ENCODE measurements at places on chromosomes 2 and 18.

DNA sequence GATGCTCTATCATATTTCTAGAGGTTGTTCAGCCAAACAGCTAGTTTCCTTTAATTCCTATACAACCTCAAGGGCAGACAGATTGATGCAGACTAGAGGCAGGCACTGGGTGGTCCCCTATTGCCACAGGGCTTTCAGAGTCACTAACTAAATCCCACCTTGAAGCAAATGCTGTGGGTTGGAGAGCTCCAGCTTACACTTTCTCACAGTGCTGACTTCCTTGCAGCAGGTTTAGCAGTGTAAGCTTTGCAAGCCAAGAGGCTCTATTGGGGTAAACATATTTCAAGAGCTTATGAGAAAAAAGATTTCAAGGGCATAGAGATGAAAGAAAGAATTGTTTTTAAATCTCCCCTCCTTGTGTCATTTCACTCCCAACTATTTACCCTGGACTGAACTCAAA, 366.5 kb upstream of the CRIM1 start:
- no peak for DNase-seq

- DNase-seq: no peak
Observed at GRCh38 chr2:8994386-8994785, 9.1 kb downstream of the MBOAT2 start.

- no peak for DNase-seq
Observed at GRCh38 chr2:47737191-47737975, 45.6 kb upstream of the MSH6 start.

- DNase-seq: peak; percentile 81
Observed at GRCh38 chr2:8872821-8873432, 35.5 kb upstream of the KIDINS220 start.

DNA sequence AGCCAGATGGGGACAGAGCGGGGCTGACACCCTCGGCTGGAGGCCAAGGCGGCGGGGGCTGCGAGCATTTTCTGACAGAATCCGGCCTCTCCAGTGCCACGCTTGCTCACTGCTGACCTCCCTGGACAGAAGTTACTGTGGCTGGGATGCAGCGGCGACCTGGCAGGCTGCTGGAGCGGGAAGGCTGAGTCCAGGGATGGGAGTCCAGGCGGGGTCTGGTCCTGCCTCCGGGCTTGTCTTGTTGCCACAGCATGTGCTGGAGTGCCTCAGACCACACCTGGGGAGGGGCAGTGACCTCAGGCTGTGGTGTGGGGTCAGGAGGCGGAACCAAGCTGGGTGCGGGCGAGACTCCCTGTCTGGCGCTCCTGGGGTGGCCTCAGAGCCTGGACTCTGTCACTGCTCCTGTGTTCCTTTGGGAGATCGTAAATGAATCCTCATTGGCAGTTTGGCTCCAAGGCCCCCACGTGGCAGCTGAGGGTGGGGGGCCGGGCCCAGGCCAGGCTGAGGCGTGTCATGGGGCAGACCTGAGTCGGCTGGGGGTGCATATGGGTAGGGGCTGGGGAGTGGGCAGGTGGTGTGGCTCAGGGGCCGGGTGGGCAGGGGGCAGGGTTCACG, 5.5 kb downstream of the BOK start:
- DNase-seq: no peak

DNA sequence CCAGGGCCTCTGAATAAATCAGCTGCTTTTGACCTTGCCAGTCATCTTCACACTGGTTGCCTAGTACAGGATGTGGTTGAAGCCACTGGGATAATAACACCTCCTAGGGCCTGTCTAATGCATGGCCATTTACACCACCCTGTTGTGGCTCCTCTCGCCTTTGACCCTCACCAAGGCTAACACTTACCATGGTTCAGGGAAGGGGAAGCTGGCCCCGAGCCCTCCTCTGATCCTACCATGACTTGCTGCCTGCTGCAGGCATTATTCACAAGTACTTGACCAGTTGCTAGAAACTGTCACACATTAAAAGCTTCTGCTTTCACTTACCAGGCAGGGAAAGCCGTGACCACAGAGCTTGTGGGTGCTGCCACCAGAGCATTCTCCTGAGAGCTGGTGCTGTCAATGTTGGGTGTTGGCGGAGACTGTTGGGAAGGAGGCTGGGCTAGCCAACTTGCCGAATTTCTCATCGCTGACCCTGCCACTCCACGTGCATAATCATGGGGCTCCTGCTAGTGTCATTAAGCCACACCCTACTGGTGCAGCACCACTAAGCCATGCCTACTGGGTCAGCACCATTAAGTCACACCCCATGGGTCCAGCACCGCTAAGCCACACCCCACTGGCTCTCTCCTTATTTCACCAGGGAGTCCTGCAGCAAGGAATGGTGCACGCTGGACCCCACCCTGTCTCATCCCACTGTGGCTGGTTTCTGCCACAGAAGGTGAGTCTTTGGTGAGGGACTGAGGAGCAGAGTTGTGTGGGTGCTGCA, 47.0 kb upstream of the TTC39C start:
- DNase-seq: peak; percentile 26

DNA sequence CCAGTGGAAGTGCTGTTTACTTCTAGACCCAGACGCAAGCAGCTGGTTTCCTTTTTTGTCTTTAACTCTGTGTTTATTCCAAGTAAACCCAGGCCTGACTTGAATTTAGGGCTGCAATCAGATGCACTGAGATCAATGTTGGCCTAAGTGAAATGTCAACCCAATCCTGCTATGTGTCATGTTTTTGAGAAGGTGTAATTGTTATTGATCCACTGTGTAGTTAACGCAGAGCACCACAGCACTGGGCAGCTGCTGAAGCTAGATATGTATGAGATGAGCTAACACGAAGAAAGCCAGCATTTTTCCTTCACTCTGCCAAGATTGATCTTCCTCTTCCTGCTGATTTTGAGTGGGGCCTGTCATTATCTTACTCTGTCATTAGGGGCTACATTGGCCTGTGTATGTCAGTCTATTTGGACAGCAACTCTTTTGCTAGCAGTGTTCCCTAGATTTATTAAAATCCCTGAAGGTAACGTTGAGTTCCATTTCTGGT, 18.9 kb upstream of the DLX1 start:
- DNase-seq: no peak

DNA sequence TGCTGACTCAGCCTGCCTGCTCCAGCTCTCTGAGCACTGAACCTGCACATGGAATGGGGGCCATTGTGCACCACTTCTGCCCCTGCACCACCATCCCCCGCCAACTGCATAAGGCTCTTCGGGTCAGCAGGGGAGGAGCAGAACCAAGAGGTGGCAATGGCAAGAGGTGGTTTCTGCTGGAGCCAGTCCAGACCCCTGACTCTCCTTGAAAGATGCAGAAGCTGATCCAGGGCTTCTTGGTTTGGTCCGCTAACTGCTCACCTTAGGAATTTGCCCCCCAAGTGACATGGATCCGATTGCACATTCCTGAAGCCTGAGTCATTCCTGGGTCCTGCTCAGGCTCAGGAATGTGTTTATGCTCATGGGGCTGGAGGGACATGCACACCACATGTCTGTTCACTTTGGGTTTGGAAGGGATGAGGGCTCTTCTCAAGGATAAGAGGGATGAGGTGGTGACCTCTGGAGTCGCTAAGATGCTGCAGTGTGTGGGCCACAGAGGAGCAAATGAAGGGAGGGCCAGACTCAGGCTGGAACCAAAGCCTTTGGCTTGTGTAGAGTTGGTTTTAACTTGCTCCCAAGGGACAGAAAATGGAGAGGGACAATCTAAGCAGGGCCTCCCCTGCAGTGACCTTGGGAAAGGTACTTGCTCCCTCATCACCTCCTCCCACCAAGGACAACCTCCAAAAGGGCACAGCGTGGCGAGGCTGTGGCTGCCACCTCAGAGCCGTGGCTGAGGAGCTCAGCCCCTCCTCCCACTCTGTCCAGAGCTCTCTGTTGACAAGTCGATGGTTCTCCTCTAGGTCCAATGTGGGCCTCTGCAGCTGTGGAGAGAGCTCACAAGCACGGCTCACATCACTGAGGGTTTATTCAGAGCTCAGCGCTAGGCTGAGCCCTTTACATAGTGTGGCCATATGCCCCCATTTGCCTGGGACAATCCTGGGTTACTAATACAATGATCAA, 66.2 kb downstream of the HS1BP3 start:
- DNase-seq: peak; percentile 92

GRCh38 chr2:239811806-239812560, 213.2 kb downstream of the NDUFA10 start:
- no peak for DNase-seq

GRCh38 chr2:160576054-160576499, 82.5 kb upstream of the RBMS1 start:
- no peak for DNase-seq

- peak; percentile 79 for DNase-seq
Observed at GRCh38 chr2:136665736-136666135, 99.6 kb upstream of the THSD7B start.

- no peak for DNase-seq
Observed at GRCh38 chr2:178265851-178266250, 71.5 kb downstream of the OSBPL6 start.

GRCh38 chr2:171167352-171167997, 6.8 kb upstream of the TLK1 start:
- DNase-seq: no peak

- DNase-seq: no peak
Observed at GRCh38 chr2:14781142-14781541, 148.6 kb downstream of the LRATD1 start.

- no peak for DNase-seq
Observed at GRCh38 chr2:152650768-152651371, 66.4 kb downstream of the PRPF40A start.

GRCh38 chr2:60932954-60933353, 51.6 kb downstream of the REL start:
- no peak for DNase-seq

DNA sequence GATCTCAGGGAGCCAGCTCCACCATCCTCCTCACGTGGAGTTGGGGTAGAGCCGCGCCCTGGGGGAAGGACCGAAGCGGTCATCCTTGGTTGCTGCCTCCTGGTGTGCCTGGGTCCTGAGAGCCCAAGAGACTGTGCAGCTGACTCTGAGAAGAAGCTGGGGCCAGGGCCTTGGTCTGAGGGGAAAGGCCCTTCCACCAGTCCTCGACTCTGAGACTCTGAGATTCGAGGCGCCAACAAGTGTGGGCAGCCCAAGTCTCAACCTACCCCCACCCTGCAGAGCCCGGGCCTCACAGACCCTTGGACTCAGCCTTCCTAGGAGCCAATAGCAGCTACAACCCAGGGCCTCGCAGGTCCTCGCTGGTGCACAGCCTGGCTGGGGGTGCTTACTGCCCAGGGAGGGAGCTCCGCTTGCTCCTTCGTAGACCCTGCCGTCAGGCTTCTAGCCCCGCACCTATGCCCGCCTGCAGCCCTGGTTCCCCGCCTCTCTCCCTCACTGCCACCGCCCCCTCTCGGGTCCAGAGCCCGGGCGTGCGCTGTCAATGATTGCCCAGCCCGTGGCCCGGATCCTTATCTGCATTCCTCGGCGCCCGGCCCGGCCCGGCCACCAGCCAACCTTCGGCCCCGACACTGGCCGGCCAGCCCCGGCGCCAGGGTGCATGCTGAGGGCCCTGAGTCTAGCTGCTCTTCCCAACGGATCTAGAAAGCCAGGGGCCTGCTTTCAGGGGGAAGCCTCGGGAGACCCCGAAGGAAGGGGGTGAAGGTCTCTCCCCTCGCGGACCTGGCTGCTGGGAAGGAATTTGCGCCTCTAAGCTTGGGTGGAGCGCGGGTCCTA, 2.0 kb downstream of the IHH start:
- no peak for DNase-seq

DNA sequence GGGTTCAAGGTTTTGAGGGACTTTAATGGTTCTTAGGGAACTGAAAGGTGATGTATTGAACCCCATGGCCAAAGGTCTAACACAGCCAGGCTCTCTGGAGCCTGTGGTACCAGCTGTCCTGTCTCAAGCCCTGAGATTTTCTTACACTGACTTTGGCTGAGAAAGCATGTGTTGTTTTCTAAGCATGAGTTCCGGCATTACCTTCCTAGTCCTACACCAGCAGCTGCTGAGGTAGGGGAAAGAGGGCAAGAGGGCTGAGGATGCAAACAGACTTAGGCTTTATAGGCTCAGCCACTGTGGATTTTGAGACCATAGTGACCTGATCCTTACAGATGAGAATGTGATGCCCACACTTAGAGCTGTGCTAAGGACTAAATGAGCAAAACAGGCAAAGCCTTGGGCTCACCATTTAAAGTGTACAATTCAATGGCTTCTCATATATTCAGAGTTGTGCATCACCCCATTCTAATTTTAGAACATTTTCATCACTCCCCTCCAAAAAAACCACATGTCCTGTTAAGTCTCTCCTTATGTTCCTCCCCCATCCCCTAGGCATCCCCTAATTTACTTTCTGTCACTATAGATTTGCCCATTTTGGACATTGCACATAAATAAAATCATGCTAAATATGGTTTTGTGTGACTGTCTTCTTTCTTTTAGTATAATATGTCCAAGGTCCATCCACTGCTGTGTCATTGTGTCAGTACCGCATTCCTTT, 99.7 kb upstream of the OTOS start:
- DNase-seq: no peak

- peak; percentile 56 for DNase-seq
Observed at GRCh38 chr18:69948919-69949537, 1.4 kb upstream of the CD226 start.

DNA sequence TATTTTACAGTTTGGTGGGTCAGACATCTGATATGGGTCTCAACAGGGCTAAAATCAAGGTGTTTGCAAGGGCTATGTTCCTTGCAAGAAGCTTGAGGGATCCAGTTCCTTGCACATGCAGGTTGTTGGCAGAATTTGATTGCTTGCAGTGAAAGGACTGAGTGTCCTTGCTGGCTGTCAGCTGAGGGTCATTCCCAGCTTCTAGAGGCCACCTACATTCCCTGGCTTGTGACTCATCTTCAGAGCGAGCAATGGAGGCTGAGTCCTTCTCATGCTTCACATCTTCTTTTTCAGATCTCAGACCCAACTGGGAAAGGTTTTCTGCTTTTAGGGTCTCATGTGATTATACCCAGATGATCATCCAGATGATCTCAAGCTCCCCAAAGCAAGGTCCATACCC, 12.4 kb downstream of the MEX3C start:
- no peak for DNase-seq

GRCh38 chr18:8816220-8816619, 110.9 kb downstream of the MTCL1 start:
- no peak for DNase-seq

- DNase-seq: peak; percentile 21
Observed at GRCh38 chr2:234548695-234549420, 52.0 kb upstream of the ARL4C start.

DNA sequence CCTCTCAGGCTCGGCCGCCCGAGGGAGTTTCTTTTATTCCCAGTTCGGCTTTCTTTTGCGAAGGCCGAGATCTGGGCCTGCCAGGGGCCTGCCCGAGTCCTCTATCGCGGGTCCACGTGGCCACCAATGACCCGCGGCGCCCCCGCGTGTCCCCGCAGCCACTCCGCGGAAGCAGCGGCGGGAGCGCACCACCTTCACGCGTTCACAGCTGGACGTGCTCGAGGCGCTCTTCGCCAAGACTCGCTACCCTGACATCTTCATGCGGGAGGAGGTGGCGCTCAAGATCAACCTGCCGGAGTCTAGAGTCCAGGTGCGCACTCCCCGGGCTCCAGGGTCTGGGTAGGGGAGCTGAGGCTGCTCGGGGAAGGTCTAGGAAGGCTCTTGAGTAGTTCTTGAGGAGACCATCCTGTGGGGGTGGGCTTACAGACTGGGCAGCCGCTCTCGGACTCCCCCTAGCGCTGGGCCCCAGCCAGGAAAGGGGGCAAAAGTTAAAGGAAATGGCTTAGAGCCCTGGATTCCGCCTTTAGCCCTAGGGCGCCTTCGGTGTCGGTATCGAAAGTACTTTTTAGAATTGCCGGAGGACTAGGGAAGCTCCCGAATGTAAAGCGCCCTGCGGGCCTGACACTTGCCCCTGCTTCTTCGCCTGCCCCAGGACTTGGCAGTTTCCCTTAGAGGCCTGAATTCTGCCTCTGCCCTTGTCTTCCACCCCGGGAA, 3.4 kb downstream of the OTX1 start:
- DNase-seq: no peak

GRCh38 chr2:170201734-170202393, 23.9 kb downstream of the MYO3B start:
- no peak for DNase-seq
